Myometrial cell (primary cell): ENCODE measurements at places on chromosomes 2 and 18. TPM values are rescaled to one million over a fixed set of nuclear protein-coding genes. Genes with fewer than 3 reads are reported as not detected.

Gene RTP5
- not detected in 2 replicates for total RNA-seq

Gene DHRS9
- 2.0 TPM in 1 of 2 replicates, not detected in the other for total RNA-seq

Gene PROM2
- total RNA-seq: under 0.01 TPM in 1 of 2 replicates, not detected in the other

Gene MPP4
- 3.4 and 3.5 TPM in 2 replicates for total RNA-seq

Gene UNC80
- total RNA-seq: not detected in 2 replicates

Gene CAD
- 41.5 and 65.4 TPM in 2 replicates for total RNA-seq

Gene TWSG1
- total RNA-seq: 83.6 and 106 TPM in 2 replicates

Gene TMEM17
- 3.2 and 4.6 TPM in 2 replicates for total RNA-seq

Gene PAX8
- 0.18 and 0.86 TPM in 2 replicates for total RNA-seq

Gene KLHL30
- not detected in 2 replicates for total RNA-seq

Gene ILKAP
- 18.3 and 20.2 TPM in 2 replicates for total RNA-seq

Gene NDC80
- 16.4 and 21.1 TPM in 2 replicates for total RNA-seq

Gene AGXT
- not detected in 2 replicates for total RNA-seq

Gene SPATA3
- not detected in 2 replicates for total RNA-seq

Gene PRKAG3
- not detected in 2 replicates for total RNA-seq

Gene ABCA12
- under 0.01 and 0.29 TPM in 2 replicates for total RNA-seq

Gene ADAM23
- 2.7 and 4.0 TPM in 2 replicates for total RNA-seq

Gene DYNC1I2
- total RNA-seq: 110 and 126 TPM in 2 replicates

Gene ZNF512
- 17.3 and 43.6 TPM in 2 replicates for total RNA-seq

Gene MAB21L4
- total RNA-seq: not detected in 2 replicates

Gene GALNT3
- total RNA-seq: 0.18 and 1.2 TPM in 2 replicates

Gene PARD3B
- 6.0 and 7.5 TPM in 2 replicates for total RNA-seq

Gene CRYGD
- total RNA-seq: not detected in 2 replicates

Gene TDRD15
- not detected in 2 replicates for total RNA-seq

Gene TXNDC2
- total RNA-seq: not detected in 2 replicates

Gene SALL3
- not detected in 2 replicates for total RNA-seq

Gene DNAH7
- total RNA-seq: 0.18 and 0.86 TPM in 2 replicates

Gene CKAP2L
- 4.0 and 7.6 TPM in 2 replicates for total RNA-seq

Gene CBLN2
- total RNA-seq: not detected in 2 replicates

Gene LHCGR
- total RNA-seq: not detected in 2 replicates

Gene LYPD6B
- not detected in 2 replicates for total RNA-seq

Gene SERPINB11
- total RNA-seq: not detected in 2 replicates
